ENCODE measurements at places on chromosomes 1 and 21. TPM values are rescaled to one million over a fixed set of nuclear protein-coding genes. Genes with fewer than 3 reads are reported as not detected.

- H3K27ac ChIP-seq, result no peak overlapping the region
- H3K4me1 ChIP-seq, result no peaks in the 10 kb centered on the region
- H3K36me3 ChIP-seq, result no peaks in the 10 kb centered on the region
- no peak for DNase-seq
Measured at GRCh38 chr1:93107395-93107794, 28.3 kb downstream of the MTF2 start.

DNA sequence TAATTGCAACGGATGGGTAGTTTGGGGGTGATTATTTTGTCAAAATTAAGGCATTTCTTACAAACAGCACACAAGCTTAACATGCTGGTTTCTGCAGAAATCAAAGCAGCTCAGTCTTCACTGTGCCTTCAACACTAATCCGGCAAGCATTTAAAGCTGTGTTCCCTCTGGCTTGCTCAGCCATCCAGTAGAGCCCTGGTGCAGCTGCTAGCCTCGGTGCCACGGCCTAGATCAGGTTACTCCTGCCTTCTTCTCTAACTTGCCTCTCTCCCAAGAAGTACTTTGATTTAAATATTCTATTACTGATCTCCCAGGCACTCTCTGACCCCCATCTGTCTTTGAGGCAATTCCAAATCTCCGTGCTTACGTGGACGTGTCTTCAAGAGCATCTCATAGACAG, 85.6 kb downstream of the GREM2 start:
- no peak for DNase-seq
- no peaks in the 10 kb centered on the region for H3K4me1 ChIP-seq
- no peak overlapping the region for H3K27ac ChIP-seq
- no peak overlapping the region for H3K4me3 ChIP-seq
- no peaks in the 10 kb centered on the region for H3K27me3 ChIP-seq
- H3K36me3 ChIP-seq, result no peaks in the 10 kb centered on the region

The HENMT1 gene
- polyA plus RNA-seq, result 22.2 TPM

The SPRR2G gene
- polyA plus RNA-seq, result not detected
